Daoy (cell line): ENCODE measurements at places on chromosomes 6 and 20. TPM values are rescaled to one million over a fixed set of nuclear protein-coding genes. Genes with fewer than 3 reads are reported as not detected.

DNA sequence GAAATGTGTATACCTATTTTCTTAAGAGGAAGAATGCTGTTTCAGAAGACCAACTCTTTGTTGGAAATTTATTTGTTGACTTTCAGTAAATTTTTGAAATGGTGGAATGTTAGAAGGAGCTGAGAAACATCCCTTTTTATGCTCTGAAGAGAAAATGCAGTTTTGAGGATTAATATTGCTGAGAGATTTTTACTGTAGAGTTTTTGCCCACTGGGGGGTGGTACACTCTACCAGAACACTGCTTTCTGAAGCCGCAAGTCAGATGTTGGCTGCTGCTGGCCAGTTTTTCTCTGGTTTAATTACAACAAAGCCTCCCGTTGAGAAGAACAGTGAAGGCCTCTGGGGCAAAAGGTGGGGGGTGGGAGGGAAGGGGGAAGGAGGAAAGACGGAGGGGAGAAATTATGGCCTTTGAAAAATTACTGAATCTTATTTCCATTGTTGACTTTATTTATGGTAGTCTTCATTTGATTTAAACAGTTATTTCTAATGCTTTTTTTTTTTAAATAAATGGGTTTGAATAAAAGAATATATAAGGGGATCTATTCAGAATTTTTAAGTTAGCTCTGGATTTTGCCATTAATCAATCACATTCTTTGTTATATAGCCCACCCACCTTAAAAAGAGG, 3.0 kb downstream of the FLRT3 start:
- peak; percentile 6 for DNase-seq

GRCh38 chr20:2508631-2509467, at the start of gene ZNF343:
ZNF343 (minus strand) TSS chr20:2508915; CDS start chr20:2493895, 15,020 bp downstream.
- peak; percentile 84 for DNase-seq

DNA sequence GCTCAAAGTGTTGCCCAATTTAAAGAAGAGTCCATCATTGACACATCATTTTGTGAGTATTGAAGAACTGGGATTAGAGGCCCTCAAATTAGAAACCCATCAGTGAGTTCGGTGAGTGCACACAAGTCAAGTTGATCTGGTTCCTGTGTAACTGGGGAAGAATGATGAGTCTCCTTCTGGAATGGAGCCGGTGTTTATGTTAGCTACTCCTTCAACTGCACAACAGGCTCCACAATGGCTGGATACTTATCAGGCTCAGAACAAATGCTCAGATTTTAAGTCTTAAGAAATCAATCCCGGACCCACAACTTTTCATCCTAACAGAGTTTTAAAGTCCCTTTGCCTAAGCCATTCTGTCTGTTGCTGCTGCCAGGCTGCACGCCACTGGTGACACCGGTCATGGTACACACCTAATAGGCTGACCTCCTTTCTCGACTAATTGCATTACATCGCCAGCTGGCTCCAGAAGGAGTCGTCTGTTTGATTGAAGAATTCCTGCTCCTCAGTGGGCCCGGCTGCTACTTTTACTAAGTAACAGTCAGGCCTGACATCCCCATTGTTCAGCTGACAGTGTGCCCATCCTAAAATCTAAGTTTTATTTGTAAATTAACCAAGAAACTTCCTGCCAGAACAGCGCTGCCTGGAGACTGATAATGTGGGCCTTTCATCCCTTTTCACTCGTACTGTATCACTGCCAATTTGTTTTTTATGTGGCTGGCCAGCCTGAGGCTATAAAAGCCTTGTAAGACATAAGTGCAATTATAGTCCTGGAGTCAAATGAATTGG, 130.4 kb downstream of the INSM1 start:
- no peak for DNase-seq

DNA sequence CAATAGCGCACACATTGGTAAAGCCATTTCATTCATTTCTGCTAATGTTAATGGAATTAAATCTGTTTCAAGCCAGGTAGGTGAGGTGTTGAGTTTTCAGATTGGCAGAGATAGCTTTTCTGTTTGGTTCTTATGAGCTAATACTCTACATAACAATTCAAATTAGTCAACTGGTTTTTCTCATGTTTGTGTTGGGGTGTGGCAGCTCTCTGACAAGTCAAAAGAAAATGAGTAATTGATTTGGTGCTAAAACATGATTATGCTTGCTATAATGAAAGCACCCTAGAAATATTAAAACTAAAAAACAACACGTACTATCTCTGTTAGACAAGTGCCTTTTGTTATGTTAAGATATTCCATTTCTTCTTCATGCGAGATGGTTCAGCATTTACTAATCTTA, 13.6 kb downstream of the PPP1R14C start:
- DNase-seq: no peak

DNA sequence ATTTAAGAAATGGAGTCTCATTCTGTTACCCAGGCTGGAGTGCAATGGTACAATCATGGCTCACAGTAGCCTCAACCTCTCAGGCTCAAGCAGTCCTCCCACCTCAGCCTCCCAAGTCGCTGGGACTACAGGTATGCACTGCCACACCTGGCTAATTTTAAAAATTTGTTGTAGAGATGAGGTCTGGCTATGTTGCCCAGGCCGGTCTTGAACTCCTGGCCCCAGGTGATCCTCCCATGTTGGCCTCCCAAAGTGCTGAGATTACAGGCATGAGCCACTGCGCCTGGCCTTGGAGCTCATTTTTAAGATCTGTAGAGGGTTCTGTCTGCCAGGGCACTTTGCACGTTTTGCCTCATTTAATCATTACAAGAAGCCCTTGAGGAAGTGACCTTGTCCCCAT, 17.5 kb downstream of the ZC3H12D start:
- no peak for DNase-seq

DNA sequence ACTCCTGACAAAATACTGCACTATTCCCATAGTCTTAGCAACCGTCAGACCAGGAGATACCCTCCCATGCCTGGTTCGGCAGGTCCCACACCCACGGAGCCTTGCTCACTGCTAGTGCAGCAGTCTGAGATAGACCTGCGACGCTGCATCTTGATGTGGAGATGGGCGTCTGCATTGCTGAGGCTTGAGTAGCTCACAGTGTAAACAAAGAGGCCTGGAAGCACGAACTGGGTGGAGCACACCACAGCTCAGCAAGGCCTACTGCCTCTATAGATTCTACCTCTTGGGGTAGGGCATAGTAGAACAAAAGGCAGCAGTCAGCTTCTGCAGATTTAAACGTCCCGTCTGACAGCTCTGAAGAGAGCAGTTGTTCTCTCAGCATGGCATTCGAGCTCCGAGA, 25.4 kb downstream of the TMEM244 start:
- peak; percentile 32 for DNase-seq

DNA sequence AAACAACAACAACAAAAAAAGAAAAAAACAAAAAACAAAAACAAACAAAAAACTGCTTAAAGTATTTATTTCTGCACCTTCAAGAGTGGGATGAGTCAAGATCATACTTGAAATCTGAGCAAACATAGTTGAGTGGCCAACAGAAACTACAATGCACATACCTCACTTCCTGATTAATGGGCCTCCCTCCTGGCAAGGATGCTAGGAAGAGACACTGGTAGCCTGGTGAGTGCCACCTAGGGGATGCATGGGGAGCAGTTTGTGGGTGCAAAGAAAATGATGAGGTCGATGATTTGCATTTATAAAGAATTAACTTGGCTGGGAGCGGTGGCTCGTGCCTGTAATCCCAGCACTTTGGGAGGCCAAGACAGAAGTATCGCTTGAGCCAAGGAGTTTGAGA, 808.1 kb downstream of the MAFB start:
- no peak for DNase-seq

DNA sequence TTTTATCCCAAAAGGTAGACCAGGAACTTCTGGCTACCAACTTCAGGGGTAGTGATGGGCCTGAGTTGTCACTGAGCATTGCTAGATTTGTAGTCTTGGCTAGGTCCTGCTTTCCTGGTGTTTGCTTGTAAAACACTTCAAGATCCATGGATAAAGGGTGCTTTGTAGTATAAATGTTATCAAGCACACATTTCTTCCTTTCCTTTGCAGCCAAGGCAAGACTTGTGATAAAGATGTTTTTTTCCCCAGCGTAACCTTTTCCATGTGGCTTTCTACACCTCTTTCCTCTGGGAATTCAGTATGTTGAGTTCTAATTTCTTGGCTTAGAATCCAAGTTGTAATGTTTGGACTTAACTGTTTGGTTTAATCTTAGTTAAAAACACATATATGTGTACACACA, 122.8 kb upstream of the CLDN20 start:
- DNase-seq: no peak

DNA sequence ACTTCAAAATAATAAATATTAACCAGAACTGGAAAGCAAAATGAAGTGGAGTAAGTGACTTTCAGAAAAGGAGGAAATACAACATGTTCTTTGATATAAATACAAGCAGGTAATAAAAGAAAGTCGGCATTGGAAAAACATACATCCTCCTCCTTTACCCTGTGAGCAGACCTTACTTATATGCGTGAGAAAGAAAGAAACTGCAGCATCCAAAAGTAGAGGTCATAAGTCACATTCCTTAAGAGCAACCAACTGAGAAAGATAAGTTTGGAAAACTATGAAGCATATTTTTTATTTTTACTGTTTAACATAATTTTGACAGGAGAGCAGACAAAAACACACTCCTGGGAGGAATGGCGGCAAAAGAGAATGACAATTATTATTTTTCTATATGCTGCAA, 155.5 kb downstream of the HACE1 start:
- no peak for DNase-seq

- DNase-seq: no peak
Measured at GRCh38 chr6:45082091-45082490, 246.0 kb upstream of the RUNX2 start.

GRCh38 chr20:9942736-9943135, 92.1 kb upstream of the ANKEF1 start:
- DNase-seq: no peak

The SLC17A3 gene
- not detected in 2 replicates for total RNA-seq

The GJA10 gene
- not detected in 2 replicates for total RNA-seq

The SIRPD gene
- not detected in 2 replicates for total RNA-seq

The TCF15 gene
- 0.18 and 1.0 TPM in 2 replicates for total RNA-seq

The KHDRBS2 gene
- total RNA-seq: not detected in 2 replicates

The OOEP gene
- not detected in 2 replicates for total RNA-seq

The SUMO4 gene
- total RNA-seq: 0.11 TPM in 1 of 2 replicates, not detected in the other

The RCAN2 gene
- 1.6 and 2.0 TPM in 2 replicates for total RNA-seq

The KCNK5 gene
- 5.2 and 7.1 TPM in 2 replicates for total RNA-seq

The RAB44 gene
- under 0.01 and 0.65 TPM in 2 replicates for total RNA-seq

The BPIFB1 gene
- total RNA-seq: not detected in 2 replicates

The ZC3H12D gene
- total RNA-seq: 0.17 and 0.30 TPM in 2 replicates

The ZSCAN31 gene
- 27.6 and 36.1 TPM in 2 replicates for total RNA-seq
